ENCODE measurements at places on chromosomes 5 and 9.

DNA sequence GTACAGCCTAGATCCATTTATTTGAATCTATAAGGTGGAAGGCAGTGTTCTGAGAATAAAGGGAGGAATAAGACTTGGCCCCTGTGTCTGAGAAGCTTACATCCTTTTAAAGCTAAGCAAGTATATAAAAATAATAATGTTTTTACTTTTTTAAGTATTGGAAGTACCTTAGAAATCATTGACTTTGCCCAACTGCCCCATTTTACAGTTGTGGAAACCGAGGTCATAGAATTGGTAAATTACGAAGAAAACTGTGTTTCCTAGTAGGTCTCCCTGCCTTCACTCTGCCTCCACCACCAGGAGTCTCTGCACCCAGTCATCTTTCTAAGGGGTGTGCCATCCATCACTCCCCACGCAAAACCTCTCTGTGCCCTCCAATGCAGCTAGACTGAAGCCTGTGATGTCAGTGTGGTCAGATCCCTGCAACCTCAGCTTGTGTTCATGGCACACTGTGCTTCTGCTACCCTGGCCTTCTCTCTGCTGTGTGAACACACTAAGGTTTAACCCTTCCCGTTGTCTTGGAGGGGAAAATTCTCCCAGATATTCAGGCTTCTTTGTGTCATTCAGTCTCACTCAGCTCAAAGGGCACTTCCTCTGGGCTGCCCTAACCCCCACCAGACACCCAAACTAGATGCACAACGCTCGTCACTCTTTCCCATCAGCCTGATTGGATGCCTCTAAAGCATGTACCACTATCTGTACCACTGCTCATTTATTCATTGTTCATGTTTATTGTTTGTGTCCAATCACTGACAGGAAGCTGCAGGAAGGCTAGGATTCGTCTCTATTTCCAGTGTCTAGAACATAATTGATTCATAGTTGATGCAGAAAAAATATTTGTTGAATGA is 18.2 kb downstream of the ADRB2 start:
- no peak for DNase-seq

GRCh38 chr5:133128066-133128465 is 76.3 kb downstream of the HSPA4 start:
- no peak for DNase-seq

DNA sequence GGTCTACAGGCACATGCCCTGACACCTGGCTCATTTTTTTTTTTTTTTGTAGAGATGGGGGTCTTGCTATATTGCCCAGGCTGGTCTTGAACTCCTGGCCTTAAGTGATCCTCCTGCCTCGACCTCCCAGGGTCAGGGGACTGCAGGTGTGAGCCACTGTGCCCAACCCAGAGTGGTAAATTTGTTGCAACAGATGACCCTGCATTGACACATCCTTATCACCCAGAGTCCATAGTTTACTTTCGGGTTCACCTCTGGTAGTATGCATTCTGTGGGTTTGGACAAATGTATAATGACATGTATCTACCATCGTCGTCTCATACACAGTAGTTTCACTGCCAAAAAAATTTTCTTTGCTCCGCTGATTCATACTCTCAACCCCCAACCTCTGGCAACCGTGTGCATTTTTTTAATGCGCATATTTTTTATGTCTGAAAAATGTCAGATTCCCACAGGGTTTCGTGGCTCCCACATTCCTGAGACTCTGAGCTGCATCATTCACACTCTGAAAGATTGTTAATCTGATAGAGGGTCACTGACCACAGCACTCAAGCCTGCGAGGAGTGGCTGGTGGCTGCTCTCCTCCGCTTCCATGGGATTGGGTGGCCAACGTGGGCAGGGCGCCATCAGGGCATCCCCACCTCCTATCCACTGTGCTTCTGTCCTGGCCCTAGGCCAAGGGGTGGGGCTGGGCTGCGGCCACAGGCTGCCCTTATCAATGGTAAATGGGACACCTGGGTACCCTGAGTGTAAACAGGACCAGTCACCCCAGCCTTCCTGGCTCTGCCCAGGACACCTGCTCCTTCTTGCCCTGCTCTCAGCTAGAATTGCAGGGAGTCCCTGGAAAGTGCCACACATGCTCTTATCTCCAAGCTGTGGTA is 9.6 kb downstream of the NDST1 start:
- DNase-seq: peak; percentile 78

DNA sequence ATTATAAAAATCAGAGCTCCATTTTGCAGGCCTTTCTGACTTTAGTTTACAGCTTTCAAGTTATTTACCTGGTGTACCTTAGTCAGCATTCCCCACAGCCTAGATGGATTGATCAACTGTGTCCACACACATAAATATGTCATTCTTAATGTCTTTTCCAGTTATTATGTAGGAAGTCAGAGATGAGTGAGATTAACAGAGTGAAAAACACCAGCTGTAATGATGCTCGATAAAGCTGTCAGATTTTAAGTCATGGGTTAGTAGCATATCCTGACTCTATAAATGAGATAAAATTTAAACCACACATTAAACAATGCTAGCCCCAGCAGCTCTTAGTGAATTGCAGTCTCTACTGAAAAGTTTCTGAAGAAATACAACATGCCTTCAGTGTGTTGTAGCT is 48.9 kb downstream of the NUDT12 start:
- DNase-seq: no peak

GRCh38 chr5:68587171-68587570 is 371.6 kb downstream of the PIK3R1 start:
- no peak for DNase-seq

GRCh38 chr9:33125871-33126823 is 41.0 kb downstream of the B4GALT1 start:
- DNase-seq: no peak

GRCh38 chr5:149640350-149640999 is 59.2 kb downstream of the ARHGEF37 start:
- DNase-seq: no peak

DNA sequence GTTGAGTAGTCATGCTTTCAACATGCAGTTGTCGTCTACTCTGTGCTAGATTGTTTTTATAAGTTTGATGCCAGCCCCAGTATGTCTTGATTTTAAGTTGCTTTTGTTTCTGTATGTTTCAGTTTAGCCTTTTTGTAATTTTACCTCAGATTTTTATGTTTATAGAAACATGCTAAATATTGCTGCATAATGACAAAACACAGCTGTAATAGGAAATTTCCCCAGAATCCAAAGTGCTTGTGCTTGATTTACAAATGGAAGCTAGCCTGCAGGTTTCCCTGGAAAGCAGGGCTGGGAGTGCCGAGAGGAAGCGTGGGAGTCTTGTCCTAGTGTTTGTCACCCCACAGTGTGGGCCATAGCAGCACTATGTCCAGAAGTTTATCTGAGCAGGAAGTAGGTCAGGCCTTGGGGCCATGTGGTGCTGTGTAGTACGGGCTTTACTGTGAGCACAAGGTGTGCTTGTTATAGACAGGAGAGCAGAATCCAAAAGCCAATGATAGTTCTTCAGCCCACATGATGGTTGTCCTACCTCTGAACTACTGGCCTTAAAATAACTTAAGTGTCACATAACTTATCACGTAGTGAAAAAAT is 100.0 kb upstream of the NREP start:
- no peak for DNase-seq

- DNase-seq: no peak
Measured at GRCh38 chr5:147893820-147894219, 12.5 kb downstream of the C5orf46 start.

DNA sequence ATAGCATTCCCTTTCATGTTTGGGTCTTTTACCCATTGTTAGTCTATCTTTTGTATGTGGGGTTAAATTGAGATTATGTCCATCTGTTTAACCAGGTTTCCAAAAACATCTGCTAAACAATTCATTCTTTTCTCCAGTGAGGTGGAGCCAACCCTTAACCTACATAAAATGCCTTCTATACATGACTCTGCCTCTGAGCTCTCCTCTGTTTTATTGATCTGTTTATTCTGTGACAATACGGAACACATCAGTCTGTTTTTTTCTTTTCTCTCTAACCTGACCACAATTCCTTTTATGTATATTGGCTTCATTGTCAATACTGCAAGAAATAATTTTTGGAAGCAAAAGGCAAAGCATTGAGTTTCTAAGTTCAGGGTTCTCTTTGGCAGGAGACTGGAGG is 9.9 kb upstream of the ARL15 start:
- DNase-seq: no peak

GRCh38 chr9:83800236-83801033 is 17.1 kb downstream of the GKAP1 start:
- no peak for DNase-seq

- no peak for DNase-seq
Measured at GRCh38 chr9:77957652-77958051, 74.0 kb downstream of the GNAQ start.

DNA sequence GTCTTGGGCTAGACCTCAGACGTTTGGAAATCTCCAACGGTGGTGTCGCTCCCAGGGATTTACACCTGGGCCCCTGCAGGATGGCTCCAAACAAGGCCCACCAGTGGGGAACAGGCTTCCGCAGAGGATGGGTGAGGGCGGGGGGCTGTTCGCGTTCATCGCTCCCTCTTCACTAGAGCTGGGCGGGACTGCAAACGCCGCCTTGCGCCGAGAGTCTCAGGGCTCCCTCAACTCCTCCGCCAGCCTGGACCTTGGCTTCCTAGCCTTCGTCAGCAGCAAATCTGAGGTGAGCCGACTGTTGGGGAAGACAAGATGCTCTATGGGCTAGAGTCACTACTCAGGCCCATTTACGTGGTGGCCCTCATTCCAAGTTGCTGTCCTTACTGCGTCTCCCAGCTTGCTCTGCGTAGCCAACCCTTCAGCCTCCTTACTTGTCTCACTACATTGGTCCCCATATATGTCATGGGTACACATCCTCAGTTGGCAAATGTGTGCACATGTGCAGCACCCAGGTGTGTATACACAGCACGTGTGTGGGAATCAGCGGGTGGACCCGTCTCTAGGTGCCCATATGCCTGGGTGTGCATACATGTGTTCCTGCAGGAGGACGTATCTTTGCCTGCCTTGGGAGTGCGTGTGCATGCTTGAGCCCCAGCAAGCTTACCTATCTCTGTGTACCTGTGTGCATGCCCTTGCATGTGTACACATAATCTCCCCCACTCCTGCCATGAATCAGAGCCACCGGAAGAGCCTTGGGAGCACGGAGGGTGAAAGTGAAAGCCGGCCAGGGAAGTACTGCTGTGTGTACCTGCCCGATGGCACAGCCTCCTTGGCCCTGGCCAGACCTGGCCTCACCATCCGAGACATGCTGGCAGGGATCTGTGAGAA is 10.5 kb downstream of the RGS14 start:
- DNase-seq: no peak

DNA sequence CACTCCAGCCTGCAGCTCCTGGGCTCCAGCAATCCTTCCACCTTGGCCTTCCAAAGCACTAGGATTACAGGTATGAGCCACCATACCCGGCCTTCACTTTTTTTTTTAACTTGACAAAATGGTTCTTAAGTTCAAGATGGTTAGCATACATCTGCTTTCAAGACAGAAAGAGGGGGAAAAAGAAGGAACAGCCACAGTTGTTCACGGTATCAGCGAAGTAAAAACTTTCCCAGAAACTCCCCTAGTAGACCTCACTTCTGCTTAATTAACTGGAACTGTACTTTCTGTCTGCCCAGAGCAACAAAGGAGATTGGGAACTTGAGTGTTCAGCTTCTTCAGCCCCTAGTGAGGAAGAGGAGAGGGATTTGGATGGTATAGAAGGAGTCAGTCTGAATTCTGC is 116.7 kb downstream of the UGCG start:
- no peak for DNase-seq

GRCh38 chr5:39076757-39077728 is 2.8 kb upstream of the RICTOR start:
- no peak for DNase-seq

GRCh38 chr9:71446473-71447411 is 321.6 kb downstream of the CEMIP2 start:
- DNase-seq: no peak

GRCh38 chr9:131370638-131371037 is 23.2 kb upstream of the PRRC2B start:
- DNase-seq: no peak

DNA sequence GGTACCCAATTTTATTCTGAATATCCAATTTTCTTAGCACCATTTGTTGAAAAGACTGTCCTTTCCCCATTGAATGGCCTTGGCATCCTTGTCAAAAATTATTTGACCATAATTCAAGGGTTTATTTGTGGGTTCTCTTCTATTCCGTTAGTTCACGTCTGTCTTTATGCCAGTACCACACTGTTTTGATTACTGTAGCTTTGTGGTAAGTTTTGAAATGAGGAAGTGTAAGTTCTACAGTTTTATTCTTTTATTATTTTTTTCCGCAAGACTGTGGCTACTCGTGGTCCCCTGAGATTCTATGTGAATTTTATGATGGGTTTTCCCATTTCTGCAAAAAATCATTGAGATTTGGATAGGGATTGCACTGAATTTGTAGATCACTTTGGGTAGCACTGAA is 402.6 kb downstream of the PLK2 start:
- no peak for DNase-seq

DNA sequence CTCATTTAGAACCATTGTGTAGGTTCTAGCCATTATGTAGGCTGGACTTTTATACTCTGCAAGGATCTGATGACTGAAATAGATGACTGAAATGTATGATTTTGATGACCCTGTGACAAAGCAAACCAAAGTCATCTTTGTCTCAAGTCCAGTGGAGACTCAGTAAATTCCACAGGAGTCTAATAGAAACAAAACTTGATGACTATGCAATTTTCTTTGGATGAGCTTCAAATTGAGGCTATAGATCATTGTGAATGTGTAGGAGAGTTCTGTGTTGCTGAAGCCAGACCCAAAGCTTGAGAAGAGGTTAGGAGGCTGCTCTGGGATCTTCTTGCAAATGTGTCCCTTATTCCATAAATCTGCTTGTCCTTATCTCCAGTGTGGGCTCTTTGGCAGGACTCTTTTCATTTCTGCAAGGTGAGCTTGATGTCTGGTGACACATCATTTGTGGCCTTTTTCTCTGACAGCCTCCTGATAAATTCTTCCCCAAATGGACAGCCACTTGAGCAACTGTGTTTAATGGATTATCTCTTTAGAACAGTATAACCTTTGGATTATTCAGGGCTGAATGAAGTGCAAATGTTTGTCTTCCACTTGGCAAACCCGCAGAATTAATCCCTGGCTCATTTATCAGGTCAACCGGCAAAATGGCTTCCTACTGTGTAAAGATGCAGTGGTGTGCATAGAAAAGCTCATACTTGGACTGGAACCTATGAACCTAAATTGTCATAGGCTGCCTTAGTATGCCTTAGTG is 235.1 kb upstream of the ANKH start:
- DNase-seq: no peak

DNA sequence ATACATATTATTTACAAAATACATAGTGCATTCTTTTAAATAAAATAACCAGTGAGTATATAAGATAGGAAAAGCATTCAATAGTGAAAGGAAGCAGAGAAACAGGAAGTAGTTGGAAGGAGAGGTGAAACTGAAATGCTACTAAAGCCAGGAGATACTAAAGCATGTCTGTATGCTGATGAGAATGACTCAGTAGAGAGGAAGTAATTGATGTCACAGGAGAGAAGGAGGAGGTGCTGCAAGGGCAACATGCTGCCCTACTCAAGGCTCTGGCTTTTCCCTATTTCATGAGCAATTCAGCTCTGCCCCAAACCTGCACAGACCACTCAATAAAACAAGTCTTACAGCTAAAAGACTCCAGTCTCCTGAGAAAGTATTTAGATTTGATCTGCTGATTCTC is 108.5 kb upstream of the TXNDC8 start:
- no peak for DNase-seq

GRCh38 chr5:148342371-148343045 is 7.1 kb downstream of the SPINK9 start:
- DNase-seq: no peak
